ENCODE measurements at places on chromosomes 2 and 18. TPM values are rescaled to one million over a fixed set of nuclear protein-coding genes. Genes with fewer than 3 reads are reported as not detected.
A peak's percentile ranks its signal among the peaks of the same experiment; 100 is the strongest.

ANKRD30BL gene
- total RNA-seq = not detected

PDE11A gene
- total RNA-seq = not detected

ACTR2 gene
- total RNA-seq = 298 TPM

IGFBP5 gene
- not detected for total RNA-seq

MCFD2 gene
- total RNA-seq = 47.2 TPM

TUBA4B gene
- total RNA-seq = not detected

DPP4 gene
- 65.4 TPM for total RNA-seq

MARCO gene
- not detected for total RNA-seq

MC2R gene
- not detected for total RNA-seq

DNA sequence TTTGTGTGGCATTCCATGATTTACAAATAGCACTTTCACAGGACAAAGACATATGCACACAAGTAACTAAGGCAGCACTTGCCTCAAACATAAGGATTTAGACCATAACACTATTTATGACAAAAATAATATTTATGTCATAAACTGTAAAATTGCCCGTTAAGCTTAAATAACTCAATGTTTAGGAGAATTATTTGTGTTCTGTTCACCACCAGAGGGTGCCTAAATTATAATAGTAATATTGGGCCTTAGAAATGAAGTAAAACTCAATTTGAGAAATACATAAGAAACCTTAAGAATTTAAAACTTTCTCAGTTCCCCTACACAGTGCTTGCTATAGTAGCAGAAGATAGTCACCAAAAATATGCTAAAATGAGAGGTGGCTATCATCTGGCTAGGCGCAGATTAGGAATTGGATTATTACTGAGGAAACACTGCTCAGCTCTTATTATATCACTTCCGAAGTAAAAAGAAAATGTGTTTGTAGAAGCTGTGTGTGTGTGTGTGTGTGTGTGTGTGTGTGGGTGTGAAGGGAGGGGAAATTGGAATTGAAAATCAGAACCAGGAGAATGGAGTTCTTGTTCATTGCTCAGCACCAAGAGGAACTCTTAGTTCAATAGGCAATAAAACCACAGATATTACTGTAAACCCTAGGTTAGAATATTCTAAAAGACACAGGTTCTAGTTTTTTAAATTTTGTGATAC is 4.9 kb upstream of the CHN1 start:
- H3K27ac ChIP-seq = no peak overlapping the region
- H3K36me3 ChIP-seq = no peaks in the 10 kb centered on the region
- peaks cover 3% of the 10 kb centered on the region for H3K4me1 ChIP-seq
- no peak overlapping the region for H3K4me3 ChIP-seq

DNA sequence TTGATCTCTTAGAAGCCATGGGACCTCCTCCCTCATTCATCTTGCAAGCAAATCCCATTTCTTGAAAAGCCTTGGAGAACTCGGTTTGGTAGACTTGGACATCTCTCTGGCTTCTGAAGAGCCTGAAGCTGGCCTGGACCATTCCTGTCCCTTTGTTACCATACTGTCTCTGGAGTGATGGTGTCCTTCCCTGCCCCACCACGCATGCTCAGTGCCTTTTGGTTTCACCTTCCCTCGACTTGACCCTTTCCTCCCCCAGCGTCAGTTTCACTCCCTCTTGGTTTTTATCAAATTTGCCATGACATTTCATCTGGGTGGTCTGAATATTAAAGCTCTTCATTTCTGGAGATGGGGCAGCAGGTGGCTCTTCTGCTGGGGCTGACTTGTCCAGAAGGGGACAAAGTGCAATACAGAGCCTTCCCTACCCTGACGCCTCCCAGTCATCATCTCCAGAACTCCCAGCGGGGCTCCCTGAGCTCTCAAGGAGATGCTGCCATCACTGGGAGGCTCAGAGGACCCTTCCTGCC is 20.0 kb downstream of the FOSL2 start:
- H3K27ac ChIP-seq = peak overlapping the region; percentile 41
- peaks cover 83% of the 10 kb centered on the region for H3K36me3 ChIP-seq
- peaks cover 57% of the 10 kb centered on the region for H3K4me1 ChIP-seq
- H3K4me3 ChIP-seq = no peak overlapping the region

DNA sequence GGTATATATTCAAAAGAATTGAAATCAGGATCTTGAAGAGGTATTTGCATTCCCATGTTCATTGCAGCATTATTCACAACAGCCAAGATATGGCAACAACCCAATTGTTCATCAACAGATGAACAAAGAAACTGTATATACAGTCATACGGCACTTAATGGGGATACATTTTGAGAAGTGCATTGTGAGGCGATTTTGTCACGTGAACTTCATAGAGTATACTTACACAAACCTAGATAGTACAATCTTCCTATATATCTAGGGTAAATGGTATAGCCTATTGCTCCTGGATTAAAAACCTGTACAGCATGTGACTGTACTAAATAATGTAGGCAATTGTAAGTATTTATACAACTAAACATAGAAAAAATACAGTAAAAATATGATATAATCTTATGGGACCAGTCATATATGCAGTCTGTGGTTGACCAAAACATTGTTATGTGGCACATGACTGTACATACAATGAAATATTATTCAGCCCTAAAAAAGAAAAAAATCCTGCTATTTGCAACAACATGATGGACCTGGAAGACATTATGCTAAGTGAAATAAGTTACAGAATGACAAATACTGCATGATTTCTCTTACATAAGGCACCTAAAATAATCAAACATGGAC is 9.2 kb upstream of the BBS5 start:
- peak; percentile 52 for DNase-seq
- no peaks in the 10 kb centered on the region for H3K36me3 ChIP-seq
- H3K27ac ChIP-seq = no peak overlapping the region
- H3K4me3 ChIP-seq = no peak overlapping the region
- no peaks in the 10 kb centered on the region for H3K4me1 ChIP-seq

DNA sequence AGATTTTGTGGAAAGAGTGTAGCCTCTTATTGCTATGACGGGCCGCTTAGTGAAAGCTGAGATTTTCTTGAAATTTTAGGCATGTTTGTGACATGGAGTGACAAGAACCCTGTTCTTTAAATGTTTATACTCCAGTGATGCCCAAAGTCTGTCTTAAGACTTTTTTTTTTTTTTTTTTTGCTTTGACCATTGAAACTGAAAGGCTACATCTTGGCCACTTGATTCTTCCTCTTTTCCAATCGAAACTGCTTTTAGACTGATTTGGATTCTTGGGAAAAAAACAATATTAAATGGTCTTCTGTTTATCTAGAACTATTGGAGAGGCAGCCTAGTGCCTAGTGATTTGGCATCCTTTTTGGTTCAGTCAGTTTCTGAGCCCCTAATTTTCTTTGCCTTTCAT is 2.4 kb upstream of the SLC8A1 start:
- H3K36me3 ChIP-seq = no peaks in the 10 kb centered on the region
- H3K27ac ChIP-seq = no peak overlapping the region
- peaks cover 48% of the 10 kb centered on the region for H3K27me3 ChIP-seq
- H3K4me1 ChIP-seq = peaks cover 22% of the 10 kb centered on the region

DNA sequence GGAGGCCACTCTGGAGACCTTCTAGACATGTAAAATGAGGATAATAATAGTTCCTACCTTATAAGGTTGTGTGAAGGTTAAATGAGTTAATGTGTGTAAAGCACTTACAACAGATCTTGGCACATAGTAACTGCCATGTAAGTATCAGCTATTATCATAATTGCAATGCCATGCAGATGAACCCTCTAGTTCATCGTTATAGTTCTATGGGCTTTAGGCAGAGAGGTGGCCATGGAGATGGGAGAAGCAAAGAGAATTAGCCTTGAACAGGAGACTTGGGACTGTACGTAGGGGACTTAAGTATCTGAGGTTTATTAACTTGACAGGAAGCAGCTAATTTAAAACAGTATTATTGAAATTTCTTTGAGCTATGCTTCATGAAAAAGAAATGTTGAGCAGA is 151.8 kb downstream of the PIK3C3 start:
- H3K4me1 ChIP-seq = no peaks in the 10 kb centered on the region
- no peak overlapping the region for H3K27ac ChIP-seq
- DNase-seq = no peak
- no peaks in the 10 kb centered on the region for H3K36me3 ChIP-seq

DNA sequence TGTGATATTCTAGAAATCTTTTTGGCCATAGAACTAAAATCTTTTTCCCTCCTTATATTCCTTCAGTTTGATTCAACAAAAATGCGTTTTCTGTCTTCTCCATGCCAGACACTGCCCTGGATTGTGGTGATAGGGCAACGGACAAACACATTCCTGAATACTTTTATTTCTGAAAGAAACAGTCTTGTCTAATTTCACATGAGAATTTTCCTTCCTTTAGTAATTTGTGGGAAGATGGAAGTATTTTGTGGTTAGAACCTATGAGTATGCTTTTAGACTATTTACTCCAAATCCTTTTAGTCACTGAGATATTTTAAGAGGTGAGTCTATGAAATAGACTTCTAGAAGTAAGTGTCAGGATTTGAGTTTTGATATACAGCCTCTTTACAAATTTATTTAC is 49.6 kb downstream of the COL5A2 start:
- no peaks in the 10 kb centered on the region for H3K4me1 ChIP-seq
- H3K36me3 ChIP-seq = no peaks in the 10 kb centered on the region
- no peak overlapping the region for H3K27ac ChIP-seq
- no peak overlapping the region for H3K4me3 ChIP-seq
- no peaks in the 10 kb centered on the region for H3K27me3 ChIP-seq

DNA sequence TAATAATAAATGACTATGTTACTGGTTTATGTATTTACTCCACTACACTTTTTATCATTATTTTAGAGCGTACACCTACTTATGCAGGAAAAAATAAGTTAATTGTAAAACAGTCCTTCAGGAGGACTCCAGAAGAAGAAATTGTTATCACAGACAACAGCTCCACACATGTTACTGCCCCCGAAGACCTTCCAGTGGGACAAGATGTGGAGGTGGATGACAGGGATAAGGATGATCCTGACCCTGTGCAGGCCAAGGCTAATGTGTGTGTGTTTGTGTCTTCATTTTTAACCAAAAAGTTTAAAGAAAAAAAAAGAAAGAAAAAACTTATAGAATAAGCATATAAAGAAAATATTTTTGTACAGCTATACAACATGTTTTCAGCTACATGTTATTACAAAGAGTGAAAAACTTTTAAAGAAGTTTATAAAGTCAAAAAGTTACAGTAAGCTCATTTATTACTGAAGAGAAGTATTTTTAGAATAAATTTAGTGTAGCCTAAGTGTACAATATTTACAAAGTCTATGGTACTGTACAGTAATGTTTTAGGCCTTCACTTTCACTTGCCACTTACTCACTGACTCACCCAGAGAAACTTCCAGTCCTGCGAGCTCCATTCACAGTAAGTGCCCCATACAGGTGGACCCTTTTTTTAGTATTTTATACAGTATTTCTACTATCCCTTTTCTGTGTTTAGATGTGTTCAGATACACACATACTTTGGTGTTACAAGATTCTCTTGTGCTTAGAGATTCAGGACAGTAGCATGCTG is 7.5 kb downstream of the TGFBRAP1 start:
- peaks cover 25% of the 10 kb centered on the region for H3K4me1 ChIP-seq
- H3K36me3 ChIP-seq = peaks cover 11% of the 10 kb centered on the region
- no peak overlapping the region for H3K4me3 ChIP-seq

DNA sequence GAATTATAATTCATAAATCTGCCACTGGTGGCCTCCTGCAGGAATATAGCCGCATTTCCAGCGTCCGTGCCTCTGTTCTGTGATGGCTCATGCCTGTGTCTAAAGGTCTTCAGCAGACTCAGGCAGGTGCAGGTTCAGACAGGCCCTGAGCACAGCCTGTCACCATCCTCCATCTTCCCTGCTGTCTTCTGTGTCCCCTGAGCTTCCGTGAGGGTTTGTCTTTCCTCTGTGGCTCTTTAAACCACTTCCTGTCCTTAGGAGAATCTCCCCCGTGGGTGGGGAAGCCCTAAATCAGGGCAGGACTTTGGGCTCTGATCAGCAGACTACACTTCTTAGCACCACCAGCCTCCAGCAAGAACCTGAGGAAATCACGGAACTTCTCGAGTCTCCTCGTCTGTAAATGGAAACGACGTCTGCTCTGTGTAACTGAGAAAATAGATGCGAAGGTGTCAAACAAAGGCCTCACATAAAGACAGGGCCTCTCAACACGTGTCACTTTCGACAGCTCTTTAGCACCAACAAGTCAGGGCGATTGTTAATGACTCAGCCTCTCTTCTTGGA is 24.1 kb upstream of the NFATC1 start:
- DNase-seq = peak; percentile 74
- H3K27me3 ChIP-seq = no peaks in the 10 kb centered on the region
- H3K36me3 ChIP-seq = peaks cover 4% of the 10 kb centered on the region
- H3K27ac ChIP-seq = peak overlapping the region; percentile 71

- DNase-seq = no peak
- H3K27ac ChIP-seq = no peak overlapping the region
- peaks cover 5% of the 10 kb centered on the region for H3K4me1 ChIP-seq
- no peaks in the 10 kb centered on the region for H3K27me3 ChIP-seq
- H3K4me3 ChIP-seq = no peak overlapping the region
Observed at GRCh38 chr2:54627973-54628372, 95.5 kb upstream of the EML6 start.

- no peak overlapping the region for H3K4me3 ChIP-seq
- no peak for DNase-seq
- H3K27ac ChIP-seq = no peak overlapping the region
- no peaks in the 10 kb centered on the region for H3K4me1 ChIP-seq
- no peaks in the 10 kb centered on the region for H3K36me3 ChIP-seq
Observed at GRCh38 chr2:82027921-82028615, 1723.5 kb upstream of the LRRTM1 start.

GRCh38 chr2:27901234-27901633 is 10.7 kb downstream of the BABAM2 start:
- DNase-seq = no peak
- H3K27ac ChIP-seq = peak overlapping the region; percentile 19
- peaks cover 71% of the 10 kb centered on the region for H3K36me3 ChIP-seq

GRCh38 chr2:74540291-74540690 is 10.6 kb downstream of the HTRA2 start:
- DNase-seq = no peak
- no peak overlapping the region for H3K4me3 ChIP-seq
- peaks cover 25% of the 10 kb centered on the region for H3K27me3 ChIP-seq

DNA sequence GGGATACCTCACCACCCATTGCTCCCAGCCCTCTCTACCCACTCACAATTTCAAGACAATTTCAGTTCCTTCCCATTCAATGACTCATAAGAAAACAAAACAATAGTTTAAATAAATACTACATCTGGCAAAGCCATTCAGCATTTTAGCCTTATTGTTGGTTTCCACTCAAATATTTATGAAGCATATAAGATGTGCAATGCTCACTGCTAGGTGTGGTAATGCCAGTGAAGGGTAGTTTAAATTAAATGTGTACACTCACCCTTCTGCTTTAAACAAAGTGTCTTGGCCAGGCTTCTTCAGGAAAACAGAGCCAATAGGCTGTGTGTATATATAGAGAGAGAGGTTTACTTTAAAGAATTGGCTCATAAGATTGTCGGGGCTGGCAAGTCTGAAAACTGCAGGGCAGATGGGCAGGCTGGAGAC is 37.0 kb downstream of the INO80C start:
- peaks cover 14% of the 10 kb centered on the region for H3K4me1 ChIP-seq
- H3K27me3 ChIP-seq = no peaks in the 10 kb centered on the region
- no peak for DNase-seq
- no peaks in the 10 kb centered on the region for H3K36me3 ChIP-seq
- no peak overlapping the region for H3K27ac ChIP-seq
- no peak overlapping the region for H3K4me3 ChIP-seq

Measured in activated CD4-positive, alpha-beta T cell treated with anti-CD3 and anti-CD28 coated beads, Interleukin-2, amount 10 ng/mL, durations not matched to agents 24 days and 14 days (primary cell).